Right ventricle myocardium inferior (tissue), 1 donor: ENCODE measurements at places on chromosomes 1 and 21. TPM values are rescaled to one million over a fixed set of nuclear protein-coding genes. Genes with fewer than 3 reads are reported as not detected.

The CRP gene
- not detected for total RNA-seq

The RGS13 gene
- not detected for total RNA-seq

The FAM72C gene
- total RNA-seq: 0.14 TPM

DNA sequence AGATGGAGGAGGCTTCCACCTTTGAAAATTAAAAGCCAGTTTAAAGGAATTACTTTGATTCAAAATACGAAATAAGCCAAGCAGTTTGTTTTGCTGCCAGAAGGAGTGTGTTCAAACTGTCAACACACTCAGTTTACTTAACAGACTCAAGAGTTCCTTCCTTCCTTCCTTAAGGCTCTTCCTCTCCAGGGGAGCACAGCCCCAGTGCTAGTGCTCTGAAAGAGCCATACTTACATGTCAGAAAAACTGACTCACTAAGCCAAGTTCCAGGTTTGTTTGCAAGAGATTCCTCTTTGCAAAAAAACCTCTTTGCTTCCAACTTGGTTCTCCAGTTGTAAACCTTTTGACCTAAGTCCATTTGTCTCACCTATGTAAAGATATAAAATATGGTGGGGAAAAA, 14.3 kb downstream of the SETD4 start:
- DNase-seq: no peak

- no peak for DNase-seq
These were observed 1.0 kb upstream of the EPS15 start for GRCh38 chr1:51519865-51520699.

- DNase-seq: no peak
These were observed 124.0 kb downstream of the CNIH3 start for GRCh38 chr1:224739997-224740684.

- no peak for DNase-seq
These were observed 142.5 kb downstream of the C1orf94 start for GRCh38 chr1:34319218-34319617.

- DNase-seq: no peak
These were observed 49.1 kb upstream of the BCL9 start for GRCh38 chr1:147492207-147492606.

DNA sequence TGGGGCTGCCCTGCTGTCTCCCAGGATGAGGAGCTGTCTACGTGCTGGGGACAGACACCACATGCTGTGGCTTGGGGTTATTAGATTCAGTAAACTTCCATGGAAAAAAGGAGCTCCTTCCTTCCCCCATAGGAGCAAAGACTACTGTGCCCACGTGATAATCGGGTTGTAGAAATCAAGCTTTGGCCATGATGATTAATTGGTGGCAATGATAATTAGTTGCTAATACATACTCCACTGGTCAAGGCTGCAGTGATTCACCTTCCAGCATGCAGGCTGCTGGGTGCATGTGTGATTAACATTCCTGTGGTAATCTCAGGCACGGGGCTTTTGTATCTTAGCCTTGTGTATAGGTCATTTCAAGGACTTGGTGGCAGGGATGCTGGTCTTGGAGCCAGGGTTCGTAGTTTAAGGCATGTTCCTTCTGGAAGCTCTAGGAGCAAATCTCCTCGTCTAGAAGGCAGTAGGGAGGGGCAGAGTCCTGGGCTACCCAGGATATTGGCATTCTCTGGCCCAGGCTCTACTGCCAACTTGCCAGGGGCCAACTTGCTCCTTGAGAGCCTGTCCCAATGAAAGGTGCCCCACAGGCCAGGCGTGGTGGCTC, 41.4 kb downstream of the TMCO4 start:
- no peak for DNase-seq

DNA sequence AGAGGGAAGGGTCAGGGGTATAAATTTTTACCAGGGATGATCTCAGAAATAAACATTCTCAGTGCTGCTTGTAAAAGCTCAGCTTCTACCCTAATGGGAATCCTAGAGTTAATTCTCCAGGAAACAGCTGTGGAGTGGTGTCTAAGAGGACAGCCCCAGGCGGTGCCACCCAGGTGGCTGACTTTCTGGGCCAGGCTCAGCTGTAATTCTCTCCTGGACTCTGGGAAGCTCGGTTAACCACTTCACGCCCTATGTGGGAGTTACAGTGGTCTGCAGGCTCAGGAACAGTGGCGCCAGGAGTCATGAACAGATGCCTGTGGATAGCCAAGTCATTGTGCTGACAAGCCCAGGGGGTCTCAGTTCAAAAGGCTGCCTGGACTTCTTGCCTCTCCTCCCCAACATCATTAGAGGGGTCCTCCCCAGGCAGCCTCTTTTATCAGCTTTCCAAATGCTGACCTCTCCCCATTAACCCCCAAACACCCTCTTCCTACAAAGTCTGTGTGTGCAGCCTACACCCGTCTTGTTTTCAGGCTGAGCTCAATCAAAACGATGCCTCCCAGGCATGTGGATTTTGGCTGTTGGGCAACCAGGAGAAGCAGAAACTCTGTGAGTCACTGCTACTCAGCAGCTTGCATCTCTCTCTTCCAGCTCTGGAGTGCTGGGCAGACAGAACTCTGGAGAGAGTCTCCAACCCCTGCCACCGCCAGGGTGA, 1.2 kb downstream of the HHIPL2 start:
- no peak for DNase-seq

GRCh38 chr21:42037516-42037915, 27.4 kb upstream of the ZBTB21 start:
- DNase-seq: no peak

- DNase-seq: no peak
These were observed 296.2 kb downstream of the VAV3 start for GRCh38 chr1:107668762-107669161.

- no peak for DNase-seq
These were observed 244.2 kb upstream of the HOOK1 start for GRCh38 chr1:59570524-59570923.

DNA sequence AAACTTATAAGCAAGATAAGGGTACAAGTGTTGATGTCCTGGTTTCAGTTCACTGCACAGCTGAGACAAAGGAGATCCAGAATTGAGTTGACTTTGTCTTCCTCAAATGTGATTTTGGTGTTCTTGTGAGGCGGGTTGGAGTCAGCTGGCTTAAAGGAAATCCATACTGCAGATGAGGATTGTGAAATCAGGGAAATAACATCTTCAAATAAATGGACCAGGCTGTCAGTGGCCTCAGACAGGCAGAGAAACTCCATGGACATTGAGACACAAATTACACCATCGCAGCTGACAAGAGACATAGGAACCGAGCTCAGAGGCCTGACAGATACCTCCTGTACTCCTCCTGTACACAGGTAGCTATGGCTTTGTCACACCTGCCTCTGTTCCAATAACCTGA, 27.0 kb upstream of the REG4 start:
- no peak for DNase-seq

GRCh38 chr1:60535713-60536112, 462.1 kb upstream of the C1orf87 start:
- DNase-seq: no peak

DNA sequence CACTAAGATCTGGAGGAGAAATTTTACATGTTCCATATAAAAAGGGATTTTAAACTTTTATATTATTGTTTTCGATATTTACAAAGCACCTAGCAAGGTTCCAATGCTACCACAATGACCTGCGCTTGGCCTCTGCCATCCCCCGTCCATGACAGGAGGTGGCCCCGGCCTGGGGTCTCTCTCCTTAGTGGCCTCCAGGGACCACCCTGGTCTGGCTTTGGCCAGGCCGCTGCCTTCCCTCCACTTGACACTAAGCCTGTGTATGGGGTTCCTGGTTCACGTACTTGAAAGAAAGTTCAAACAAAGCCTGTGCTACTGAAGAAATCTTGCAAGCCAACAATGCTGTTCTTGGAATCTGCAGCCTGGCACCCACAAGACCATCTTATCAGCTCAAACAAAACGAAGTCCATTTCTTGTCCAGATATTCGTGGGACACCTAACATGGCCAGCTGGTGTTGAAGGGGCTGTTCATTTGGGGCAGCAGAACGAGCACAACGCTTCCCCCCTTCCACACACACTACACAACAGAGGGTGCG, 12.8 kb downstream of the PRDM15 start:
- DNase-seq: no peak

GRCh38 chr1:26733982-26734381, 38.2 kb downstream of the ARID1A start:
- no peak for DNase-seq

DNA sequence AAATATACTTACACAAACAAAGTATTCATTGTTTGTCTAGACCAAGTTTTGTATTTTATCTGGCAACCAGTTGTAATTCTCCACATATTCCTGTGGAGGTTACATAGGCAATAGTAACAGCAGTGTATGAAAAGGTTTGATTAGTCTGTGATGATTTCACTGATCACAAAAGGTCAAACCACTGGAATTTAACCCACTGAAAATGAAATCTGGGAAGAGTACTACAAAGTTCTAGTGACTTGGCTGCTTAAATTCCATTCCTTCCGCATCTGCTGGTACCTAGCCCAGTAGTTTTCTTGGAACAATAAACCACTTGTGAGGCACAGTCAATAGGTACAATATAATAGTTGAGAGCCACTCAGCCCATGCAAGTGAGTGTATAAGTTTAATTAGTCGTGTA, 205.4 kb downstream of the NFIA start:
- no peak for DNase-seq

DNA sequence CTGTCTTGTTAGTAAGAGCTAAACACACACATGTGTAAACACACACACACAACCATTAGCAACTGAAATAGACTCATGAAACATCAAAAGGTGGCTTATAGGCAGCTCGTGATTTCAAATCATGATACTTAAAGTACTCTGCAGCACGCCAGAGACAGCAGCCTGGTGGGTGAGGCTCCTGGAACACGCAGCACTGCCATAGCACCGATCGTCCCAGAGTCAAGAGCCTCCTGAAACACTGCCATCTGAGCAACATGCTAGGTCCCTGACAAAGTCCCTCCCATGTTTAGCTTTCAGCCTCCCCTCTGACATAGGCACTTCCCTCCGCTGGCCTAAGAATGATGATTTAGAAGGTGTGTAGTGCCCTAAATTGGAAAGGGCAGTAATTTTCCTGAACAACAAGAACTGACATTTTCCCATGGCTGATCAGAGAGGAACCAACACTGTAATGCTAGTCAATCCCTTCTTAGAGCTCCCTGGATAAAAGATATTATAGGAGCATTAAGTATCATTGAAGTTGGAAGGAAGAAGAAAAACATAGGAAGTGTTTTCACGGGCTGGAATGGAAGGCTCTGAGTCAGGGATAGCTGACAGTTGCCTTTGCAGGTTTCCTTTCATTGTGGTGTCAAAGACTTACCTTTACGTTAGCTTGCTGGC, 14.1 kb upstream of the DPT start:
- DNase-seq: peak; percentile 46

DNA sequence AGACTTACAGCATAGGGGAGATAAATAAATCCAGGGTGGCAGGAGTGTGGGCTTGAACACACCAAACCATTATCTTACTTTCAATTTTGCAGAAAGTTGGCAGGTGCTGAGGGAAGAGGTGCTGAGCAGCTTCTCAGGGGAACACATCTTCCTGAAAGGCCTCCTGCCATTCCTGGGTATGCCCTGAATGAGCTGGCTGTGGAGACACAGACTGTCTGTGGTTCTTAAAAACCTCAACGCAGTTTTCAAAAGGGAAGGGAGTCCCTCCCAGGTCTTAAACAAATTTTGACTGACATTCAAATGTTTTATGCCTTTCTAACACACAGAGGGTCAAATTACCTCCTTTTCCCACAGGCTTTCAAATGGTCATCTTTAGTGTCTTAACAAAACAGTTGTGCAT, 166.9 kb downstream of the TNFSF18 start:
- DNase-seq: no peak

GRCh38 chr1:37794372-37795339, 1.0 kb downstream of the MANEAL start:
- DNase-seq: no peak

DNA sequence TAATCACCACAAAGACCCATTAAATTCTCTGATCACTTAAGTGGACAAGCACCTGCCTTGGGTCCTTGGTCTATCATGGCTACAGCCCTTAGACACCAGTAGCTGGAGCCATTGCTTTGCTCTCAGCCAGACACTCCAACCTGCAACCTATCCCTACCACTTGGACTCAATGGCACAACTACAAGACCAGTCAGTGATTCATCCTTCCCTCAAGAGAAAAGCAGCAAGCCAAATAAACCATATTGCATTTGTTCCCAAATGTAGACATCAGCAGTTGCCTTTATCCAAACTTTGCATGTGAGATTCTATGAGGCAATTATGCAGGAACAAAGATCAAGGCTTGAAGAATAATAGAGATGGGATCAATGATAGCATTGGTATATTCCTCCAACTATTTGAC, 263.4 kb downstream of the HHIPL2 start:
- DNase-seq: no peak

DNA sequence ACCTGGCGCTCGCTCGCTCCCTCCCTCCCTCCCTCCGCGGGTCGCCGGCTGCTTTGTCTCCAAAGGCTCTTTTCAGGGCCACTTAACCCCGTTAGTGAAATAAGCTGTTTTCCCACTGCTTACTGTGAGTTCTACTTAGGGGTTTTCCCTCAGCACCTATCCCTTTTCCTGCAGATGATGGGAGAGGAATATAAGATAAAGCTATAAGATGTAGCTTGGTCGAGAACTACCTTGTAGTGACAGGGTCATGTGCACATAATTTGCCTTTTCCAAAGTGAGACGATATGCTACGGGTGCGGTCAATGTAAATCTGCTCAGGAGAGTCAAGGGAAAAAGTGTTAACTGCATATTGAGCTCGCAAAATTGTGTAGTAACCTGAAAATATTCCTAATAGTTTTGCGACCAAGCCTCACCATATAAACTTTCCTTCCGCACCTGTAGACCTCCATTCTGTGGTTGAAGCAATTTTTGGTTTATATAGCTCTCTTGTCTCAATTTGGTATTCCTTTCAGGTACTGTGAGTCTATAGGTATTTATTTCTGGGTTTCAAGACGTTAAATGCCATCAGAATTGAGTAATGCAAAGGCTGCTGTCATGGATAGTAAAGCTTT, 55.8 kb upstream of the BOLA1 start:
- no peak for DNase-seq

DNA sequence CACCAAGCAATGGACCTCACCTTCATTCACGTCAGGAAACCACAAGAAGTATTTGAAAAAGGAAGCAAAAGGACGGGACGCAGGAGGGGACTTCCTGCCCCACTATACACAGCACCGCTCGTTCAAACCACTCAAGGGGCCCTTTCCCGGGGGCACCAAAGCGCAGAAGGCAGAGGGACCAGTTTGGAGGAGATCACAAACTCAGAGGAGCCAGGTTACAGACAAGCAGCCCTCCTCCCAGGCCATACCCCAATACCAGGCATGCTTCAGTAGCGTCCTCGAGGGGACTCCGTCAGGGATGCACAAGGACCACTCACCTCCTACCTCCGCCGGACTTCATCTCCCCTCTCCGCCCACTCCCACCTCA, 685 bp downstream of the CRTC2 start:
- no peak for DNase-seq

- DNase-seq: peak; percentile 81
These were observed 3.1 kb downstream of the RNF207 start for GRCh38 chr1:6208723-6209660.

DNA sequence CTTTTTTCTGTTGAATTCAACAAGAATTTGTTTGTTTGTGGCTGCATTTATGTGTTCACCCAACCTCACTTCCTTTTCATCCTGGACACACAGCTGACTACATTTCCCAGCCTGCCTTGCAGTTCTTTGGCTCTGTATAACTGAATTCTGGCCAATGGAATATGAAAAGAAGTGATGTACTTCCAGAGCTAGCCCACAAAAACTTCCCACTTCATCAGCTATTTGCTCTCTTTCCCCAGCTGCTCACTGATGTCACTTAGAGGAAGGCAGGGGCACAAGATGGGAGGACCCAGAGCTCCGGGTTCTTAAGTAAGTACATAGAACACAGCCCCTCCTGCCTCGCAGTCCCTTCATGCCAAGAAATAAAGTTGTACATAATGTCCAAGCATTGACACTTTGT, 235.0 kb upstream of the FGGY start:
- peak; percentile 78 for DNase-seq

- DNase-seq: no peak
These were observed 7.3 kb downstream of the GNG4 start for GRCh38 chr1:235642011-235642942.
